ENCODE measurements at places on chromosomes 16 and 17. TPM values are rescaled to one million over a fixed set of nuclear protein-coding genes. Genes with fewer than 3 reads are reported as not detected.

Gene MTSS2
- 12.1 TPM for total RNA-seq

Gene DOC2A
- not detected for total RNA-seq

Gene ACSM2A
- not detected for total RNA-seq

Gene IST1
- total RNA-seq = 249 TPM

Gene ODAD4
- total RNA-seq = not detected

Gene ZDHHC1
- 6.1 TPM for total RNA-seq

Gene GDE1
- total RNA-seq = 28.0 TPM

Gene TBC1D3D
- total RNA-seq = not detected

Gene PNPO
- 17.8 TPM for total RNA-seq

Gene KRTAP4-6
- not detected for total RNA-seq

Gene MEOX1
- not detected for total RNA-seq

Gene CFAP52
- total RNA-seq = not detected

Measured in stomach (tissue), 19 donors.